Activated gamma-delta T cell treated with Interleukin-2 at 50 U/mL for 16 hours (primary cell): ENCODE measurements at places on chromosomes 12 and 14.

DNA sequence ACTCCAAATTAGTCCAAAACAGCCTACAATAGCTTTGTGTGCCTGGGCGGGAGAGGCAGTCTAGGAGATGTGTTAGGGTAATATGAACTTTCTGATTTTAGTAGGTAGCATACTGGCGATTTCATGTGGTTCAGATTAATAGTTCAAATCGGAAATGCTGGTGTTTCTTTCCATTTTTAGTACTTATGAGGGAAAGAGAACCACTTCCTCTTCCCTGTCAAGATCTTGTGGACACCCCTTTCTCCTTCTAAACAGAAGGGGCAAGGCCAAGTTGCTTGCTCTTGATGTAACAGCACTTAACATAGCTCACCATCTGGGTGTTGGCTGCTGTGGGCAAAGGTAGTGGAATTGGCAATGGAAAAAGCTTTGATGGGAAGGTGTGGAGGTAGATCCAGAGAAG, 32.2 kb upstream of the IGF1 start:
- DNase-seq: no peak

- DNase-seq: no peak
These were observed 101.7 kb upstream of the PARP11 start for GRCh38 chr12:3974883-3975282.

- peak; percentile 5 for DNase-seq
These were observed 507 bp downstream of the SPTSSA start for GRCh38 chr14:34461334-34462131.

- no peak for DNase-seq
These were observed 75.8 kb downstream of the CALM1 start for GRCh38 chr14:90472632-90473031.

GRCh38 chr12:6171409-6172015, 28.7 kb upstream of the CD9 start:
- no peak for DNase-seq
